ENCODE measurements at places on chromosomes 11 and 22.

GRCh38 chr11:32288276-32288675, 147.1 kb downstream of the WT1 start:
- DNase-seq = no peak

DNA sequence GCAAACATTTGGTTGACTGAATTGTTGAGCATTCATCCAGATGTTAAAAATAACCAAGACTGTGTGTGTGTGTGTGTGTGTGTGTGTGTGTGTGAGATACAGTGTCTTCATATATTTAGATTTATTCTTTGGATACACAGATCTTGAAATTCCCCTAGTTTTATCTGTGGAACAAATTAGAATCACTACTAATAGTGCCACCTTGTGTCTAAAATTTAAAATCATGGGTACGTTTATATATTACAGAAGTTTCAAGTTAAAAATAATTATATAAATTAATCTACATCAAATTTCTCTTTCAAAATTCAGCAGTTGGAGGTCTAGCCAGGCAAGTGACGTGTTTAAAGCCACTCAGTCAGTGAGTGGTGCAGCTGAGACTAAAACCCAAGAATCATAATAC, 1566.2 kb upstream of the TENM4 start:
- DNase-seq = no peak

GRCh38 chr22:22930571-22931556, 43.2 kb downstream of the IGLL5 start:
- DNase-seq = no peak

DNA sequence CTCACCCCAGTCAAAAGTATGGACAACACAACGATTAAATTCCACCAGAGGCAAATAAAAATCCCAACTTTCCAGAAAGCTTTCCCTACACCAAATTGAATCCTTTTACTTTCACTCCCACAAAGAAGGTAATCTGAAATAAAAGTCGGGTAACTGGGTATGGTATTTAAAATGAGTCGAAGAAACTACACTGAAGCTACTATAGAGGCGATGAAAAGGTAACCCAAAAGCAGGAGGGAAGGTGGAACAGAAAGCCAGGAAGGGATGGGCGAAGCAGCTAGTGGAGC, 1.1 kb downstream of the PICALM start:
- DNase-seq = no peak

- peak; percentile 37 for DNase-seq
These were observed 2.9 kb upstream of the GGT5 start for GRCh38 chr22:24247564-24248344.

GRCh38 chr11:26958702-26959049, 35.2 kb upstream of the FIBIN start:
- no peak for DNase-seq

DNA sequence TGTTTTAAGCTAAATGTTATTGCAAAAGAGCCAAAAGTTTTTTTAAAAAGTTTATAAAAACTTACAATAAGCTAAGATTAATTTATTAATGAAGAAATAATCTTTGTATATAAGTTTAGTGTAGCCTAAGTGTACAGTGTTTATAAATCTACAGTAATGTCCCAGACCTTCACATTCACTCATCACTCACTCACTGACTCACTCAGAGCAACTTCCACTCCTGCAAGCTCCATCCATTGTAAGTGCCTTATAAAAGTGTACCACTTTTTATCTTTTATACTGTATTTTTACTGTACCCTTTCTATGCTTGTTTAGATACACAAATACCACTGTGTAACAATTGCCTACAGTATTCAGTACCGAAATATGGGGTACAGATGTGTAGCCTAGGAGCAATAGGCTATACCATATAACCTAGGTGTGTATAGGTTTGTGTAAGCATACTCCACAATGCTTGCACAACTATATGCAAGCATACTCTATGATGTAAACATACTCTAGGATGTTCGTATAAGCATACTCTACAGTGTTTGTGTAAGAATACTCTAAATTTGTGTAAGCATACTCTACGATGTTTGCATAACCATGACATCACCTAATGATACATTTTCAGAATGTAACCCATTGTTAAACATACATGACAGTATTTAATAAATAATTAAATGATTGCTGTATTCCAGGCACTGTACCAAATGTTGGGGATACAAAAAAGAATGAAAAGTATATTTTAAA, 953.0 kb downstream of the KCNA4 start:
- peak; percentile 10 for DNase-seq

GRCh38 chr22:35128637-35129036, 62.7 kb downstream of the ISX start:
- DNase-seq = no peak

DNA sequence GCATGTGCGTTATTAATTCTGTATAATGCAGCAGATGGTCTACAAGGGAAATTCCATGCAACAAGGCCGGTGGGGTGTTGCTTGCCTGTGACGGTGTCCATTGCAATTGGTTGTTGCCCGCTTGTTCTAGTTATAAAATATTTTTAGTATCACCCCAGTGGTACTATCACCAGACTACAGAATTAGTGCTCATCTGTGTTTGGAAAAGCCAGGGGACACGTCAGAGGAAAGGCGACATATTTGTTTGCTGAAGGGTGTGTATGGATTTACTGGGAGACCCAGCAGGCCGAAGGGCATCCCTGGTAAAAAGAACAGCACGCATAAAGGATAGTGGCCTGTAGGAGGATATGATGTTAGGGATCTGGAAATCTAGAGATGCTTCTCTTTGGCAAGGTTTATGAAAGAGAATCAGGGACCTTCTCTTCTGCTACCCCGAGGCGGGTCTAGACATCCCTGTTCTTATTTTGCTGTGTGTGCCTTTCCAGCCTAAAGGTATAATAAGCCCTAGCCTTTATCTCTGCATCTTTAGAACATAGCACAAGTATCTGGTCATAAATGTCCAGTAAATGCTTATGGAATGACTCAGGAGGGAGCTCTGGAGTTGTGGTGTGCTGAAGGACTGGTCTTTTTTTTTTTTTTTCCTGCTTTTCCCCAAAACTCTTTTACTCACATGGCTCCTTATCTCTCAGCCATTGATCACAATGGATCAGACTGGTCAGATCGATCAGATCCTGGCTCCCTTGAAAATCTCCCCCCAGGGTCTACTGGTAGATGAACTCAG, 90.9 kb downstream of the LDLRAD3 start:
- no peak for DNase-seq

GRCh38 chr11:44030996-44031395, 16.8 kb upstream of the ACCSL start:
- no peak for DNase-seq

DNA sequence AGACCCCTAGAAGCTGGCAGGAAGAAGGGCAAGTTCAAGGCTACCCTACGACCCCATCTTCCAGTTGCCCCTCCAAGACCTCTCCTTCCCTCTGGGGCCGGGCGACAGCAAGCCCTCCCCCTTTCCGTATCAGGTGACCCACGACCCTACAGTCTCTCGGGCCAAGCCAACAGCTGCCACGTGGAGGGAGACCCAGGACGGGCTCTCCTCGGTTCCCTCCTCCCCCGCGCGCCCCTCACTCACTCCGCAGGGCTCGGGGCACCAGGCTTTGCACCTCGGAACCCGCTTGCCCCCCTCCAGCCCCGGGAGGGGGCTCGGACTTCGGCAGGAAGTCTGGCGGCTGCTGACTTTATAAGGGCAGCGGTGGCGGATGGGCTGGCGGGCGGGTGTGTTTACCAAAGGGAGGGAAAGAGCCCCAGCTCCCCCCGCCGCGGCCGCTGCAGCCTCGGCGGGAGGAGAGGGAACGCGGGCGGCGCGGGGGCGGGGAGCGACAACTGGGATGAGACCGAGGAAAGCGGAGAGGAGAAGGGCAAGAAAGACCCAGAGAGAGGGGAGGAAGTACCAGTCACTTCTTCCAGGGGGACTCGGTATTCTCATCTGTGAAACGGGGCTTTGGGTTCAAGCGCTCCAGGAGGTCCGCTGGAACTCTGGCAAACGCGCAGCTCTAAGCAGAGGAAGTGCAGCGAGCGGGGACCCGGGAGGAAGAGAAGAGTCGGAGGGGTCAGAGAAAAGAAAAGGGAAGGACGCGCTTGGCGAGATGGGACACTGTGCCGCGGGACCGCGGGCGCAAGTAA, 767 bp downstream of the SLC43A1 start:
- DNase-seq = peak; percentile 68

- no peak for DNase-seq
These were observed 101.1 kb upstream of the GALNT18 start for GRCh38 chr11:11722861-11723260.

GRCh38 chr22:20526628-20527355, 19.4 kb downstream of the MED15 start:
- DNase-seq = no peak

- DNase-seq = no peak
These were observed 34.9 kb downstream of the TBC1D22A start for GRCh38 chr22:46797355-46797754.

DNA sequence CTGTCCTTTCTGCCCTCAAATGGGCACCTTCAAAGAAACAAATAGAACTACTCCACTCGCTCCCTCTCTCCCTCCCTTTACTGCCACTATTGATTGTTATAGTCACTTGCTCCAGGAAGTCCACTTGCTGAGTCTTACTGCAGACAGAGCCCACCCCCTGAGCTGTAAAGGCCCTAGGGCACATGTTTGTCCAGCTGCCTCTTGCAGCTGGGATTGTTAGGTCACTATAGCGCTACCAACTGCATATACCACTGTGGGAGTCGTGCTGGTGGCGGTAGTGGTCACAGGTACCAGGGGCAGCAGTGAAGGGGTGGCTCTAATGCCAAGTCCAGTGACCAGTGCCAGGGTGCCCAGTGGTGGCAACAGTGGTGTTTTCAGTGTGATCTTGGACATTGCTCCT, 4.4 kb upstream of the SREBF2 start:
- peak; percentile 82 for DNase-seq

GRCh38 chr11:76131671-76132631, 74.4 kb downstream of the WNT11 start:
- DNase-seq = no peak

DNA sequence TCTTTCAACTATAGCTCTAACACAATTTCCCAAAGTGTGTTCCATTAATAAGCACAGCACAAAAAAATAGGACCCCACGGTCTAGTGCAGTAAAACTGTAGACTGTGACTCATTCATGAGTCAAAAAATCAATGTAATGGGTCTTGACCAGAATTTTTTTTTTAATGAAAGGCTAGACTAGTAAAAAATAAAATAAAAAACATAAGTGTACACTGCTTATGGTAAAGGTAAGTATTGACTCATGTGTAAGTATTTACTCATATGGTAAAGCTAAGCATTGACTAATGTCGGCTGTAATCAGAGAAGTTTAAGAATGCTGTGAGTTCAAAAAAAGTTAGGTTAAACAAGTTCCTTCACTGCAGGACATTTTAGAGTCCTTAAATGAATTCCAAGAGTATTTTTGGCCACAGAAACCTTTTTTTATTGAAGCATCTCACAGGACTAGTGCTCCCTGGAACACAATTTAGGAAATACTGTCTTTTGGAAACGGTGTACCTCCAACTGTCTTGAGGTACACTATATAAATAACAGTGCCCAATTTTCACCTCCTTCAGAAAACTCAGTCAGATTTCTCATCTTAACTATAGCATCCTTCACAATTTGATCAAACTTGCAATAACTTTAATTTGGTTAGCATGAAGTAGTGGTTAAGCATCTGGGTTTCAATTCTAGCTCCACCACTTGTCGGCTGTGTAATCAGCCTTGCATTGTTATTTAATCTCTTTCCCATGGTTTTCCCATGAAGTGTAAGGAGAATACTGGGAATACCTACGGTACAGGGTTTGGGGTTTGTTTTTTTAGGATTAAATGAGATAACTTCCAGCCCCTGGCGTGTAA, 2.1 kb downstream of the CCDC73 start:
- no peak for DNase-seq

- DNase-seq = no peak
These were observed 193.5 kb upstream of the PITPNB start for GRCh38 chr22:28112548-28113043.
